ENCODE measurements at places on chromosomes 7 and 10.

DNA sequence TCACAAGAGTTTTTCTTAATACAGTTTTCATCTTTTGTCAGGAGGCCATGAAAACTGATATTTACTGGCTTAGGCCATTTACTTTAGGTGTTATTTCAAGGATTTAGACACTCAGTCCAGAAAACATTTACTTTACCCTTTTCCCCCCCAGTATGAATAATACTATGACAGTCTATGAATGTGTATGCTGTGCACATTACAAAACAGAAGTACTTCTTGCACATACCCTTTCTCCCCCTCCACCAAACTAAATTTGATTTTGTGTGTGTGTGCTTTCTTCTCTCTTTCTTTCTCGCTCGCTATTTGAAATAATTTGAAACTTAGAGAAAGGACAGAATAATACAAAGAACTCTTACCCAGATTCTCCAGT, 41.3 kb downstream of the RBM33 start:
- no peak for DNase-seq

- DNase-seq = no peak
Observed at GRCh38 chr7:156751319-156751718, 110.7 kb downstream of the RNF32 start.

- no peak for DNase-seq
Observed at GRCh38 chr7:157538321-157538720, 201.5 kb downstream of the DNAJB6 start.

- no peak for DNase-seq
Observed at GRCh38 chr10:28545967-28546644, 13.2 kb downstream of the WAC start.

GRCh38 chr10:99926925-99927720, 82.6 kb downstream of the DNMBP start:
- no peak for DNase-seq

DNA sequence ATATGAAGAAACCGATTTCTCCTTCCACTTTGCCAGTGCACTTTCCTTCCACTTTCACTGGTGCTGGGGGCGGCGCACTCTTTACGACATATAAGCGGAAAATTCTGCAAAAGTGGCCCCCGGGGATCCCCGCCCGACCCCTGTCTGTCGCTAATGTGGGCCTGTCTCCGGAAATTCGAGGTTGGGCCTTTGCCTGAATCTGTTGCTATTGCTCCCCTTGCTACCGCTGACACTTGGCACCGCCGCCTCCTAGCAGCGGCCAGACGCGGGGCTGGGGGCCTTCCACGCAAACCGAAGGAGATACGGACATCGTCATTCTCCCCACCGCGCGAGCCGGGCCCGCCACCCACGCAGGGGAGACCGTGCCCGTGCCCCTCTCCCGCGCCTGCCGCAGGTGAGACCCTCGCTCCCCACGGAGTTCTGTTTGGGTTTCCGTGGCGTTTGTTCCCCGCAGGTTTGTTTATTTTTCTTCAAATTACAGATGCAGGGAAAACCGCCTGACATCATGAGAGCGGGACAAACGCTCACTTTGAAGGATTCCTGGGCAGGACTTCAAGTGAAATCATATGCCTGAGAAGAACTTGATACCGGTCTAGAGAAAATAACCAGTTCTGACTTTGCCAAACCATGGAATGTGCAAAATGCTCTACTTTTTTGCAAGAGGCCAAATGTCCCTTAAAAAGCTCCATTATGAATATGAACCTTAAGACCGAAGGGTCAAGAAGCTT, 5.0 kb downstream of the TWIST1 start:
- DNase-seq = no peak

DNA sequence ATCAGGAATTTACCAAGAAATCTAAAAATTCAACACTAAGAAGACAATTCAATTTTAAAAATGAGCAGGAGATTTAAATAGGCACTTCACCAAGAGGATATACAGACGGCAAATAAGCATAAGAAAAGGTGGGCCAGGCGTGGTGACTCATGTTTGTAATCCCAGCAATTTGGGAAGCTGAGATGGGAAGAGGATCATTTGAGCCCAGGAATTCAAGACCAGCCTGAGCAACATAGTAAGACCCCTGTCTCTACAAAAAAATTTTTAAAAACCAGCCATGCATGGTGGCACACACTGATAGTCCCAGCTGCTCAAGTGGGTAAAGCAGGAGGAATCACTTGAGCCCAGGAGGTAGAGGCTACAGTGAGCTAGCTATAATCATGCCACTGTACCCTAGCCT, 3.5 kb upstream of the AKR1D1 start:
- no peak for DNase-seq

GRCh38 chr7:1234881-1235500, 2.3 kb downstream of the UNCX start:
- DNase-seq = no peak

- DNase-seq = no peak
Observed at GRCh38 chr10:13535346-13535745, 6.5 kb upstream of the BEND7 start.

DNA sequence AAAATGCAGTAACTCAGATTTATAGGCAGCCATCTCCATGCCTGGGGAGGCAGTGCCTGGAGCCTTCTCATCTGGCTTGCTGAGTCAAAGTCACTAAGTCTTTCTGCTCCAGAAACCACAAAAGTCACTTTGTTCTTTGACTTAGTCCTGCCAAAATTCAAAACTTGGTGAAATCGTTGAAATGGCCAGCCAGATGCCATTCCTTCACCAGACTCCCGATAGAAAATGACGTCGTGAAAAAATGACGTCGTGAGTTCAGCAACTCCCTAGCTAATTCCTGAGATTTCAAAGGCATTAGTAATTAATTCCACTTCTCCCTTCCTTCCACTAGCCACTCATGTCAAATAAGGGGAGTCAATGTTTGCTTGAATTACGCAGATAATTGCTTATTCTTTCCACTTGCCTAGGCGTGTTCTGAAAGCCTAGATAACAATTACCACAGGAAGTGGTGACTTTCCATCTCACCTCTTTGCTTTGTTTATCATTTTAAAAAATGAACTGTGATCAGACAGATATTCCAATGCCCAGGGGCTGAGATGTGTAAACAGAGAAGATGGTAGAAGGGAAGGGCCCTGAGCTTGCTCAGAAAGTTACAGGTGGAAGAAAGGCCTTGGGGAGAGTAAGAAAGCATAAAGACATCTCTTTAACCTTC, 48.5 kb upstream of the OSBPL3 start:
- DNase-seq = no peak

Measured in stimulated activated CD8-positive, alpha-beta memory T cell treated with anti-CD3 and anti-CD28 coated beads, Interleukin-4, amount 100 ng/mL, for 1 hour (primary cell).